ENCODE measurements at places on chromosomes 16 and 17. TPM values are rescaled to one million over a fixed set of nuclear protein-coding genes. Genes with fewer than 3 reads are reported as not detected.

DNA sequence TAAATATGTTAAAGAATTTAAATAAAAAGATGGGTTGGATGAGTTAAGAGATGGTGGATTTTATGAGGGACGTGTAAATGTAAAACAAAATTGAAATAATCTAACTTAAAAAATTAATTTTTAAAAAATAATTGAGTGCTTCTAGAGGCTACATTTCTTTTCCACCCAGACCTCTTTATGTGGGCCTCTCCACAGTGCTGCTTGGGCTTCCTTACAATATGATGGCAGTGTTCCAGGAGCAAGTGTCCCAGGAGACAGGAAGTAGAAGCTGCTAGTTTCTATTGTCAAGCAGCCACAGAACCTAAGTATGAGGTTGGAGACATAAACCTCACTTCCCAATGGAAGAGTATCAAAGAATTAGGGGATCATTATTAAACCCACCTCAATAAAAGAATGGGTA is 205.7 kb upstream of the CPHXL start:
- no peak for DNase-seq
- no peak overlapping the region for H3K4me3 ChIP-seq
- H3K4me1 ChIP-seq = no peaks in the 10 kb centered on the region
- H3K27me3 ChIP-seq = no peaks in the 10 kb centered on the region
- H3K27ac ChIP-seq = no peak overlapping the region

The DRG2 gene
- 24.0 TPM for total RNA-seq

The TPPP3 gene
- 6.8 TPM for total RNA-seq

DNA sequence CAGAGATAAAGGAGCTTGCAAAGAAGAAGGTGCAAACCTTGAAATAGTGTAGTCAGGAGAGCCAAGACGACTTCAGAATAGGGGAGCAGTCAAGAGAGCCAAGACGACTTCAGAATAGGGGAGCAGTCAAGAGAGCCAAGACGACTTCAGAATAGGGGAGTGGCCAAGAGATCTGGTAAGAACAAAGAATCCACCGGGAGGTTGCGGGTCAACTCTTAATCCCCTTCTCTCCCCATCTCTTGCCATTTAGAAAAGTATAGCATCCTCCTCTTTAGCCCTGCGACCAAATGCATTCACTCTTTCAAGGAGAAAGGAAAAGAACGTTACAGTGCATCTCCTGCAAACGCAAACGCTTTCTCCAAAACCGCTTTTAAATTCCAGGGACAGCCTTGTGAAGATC is 713 bp downstream of the KNOP1 start:
- no peaks in the 10 kb centered on the region for H3K27me3 ChIP-seq
- H3K4me3 ChIP-seq = peak overlapping the region; percentile 80

The TRIM16 gene
- total RNA-seq = 17.8 TPM

- peaks cover 29% of the 10 kb centered on the region for H3K4me1 ChIP-seq
- peaks cover 73% of the 10 kb centered on the region for H3K27me3 ChIP-seq
- H3K27ac ChIP-seq = no peak overlapping the region
- H3K36me3 ChIP-seq = no peaks in the 10 kb centered on the region
These were observed 6.1 kb upstream of the LHX1 start for GRCh38 chr17:36931096-36931696.

DNA sequence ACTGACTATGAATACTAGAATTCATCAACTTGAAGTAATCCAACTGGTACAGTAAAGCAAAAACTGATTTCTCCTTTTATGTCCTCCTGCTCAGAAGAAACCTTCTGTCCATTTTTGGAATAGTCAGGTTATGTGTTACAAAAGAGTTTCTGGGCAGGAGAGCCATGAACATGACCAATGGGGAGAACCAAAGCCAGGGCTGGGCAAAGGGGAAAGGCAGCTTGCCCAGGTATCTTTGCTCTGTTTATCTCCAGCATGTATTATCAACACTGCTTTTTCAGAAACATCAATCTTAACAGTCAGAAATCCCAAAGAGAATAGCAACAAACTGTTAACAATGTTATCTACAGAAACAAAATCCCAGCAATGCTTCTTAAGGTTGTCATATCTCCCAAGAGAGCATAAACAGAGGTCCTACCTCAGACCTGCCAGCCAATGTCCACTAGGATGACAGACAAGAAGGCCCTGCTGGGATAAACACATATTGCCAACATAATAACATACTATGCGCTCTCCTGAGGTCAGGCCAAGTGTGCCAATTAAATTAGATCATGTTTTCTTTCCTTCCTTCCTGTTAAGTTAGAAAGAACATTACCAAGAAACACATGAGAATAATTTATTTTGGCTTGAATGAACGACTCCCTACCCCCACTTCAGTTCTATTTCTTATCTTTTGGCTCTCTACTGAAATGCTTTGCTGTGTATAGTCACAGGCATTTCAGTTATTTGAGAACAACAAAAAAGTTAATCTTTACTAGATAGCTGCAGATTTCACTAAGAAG is 28.0 kb downstream of the BLMH start:
- peaks cover 63% of the 10 kb centered on the region for H3K36me3 ChIP-seq
- no peak overlapping the region for H3K4me3 ChIP-seq
- H3K27ac ChIP-seq = no peak overlapping the region
- H3K4me1 ChIP-seq = no peaks in the 10 kb centered on the region
- H3K27me3 ChIP-seq = no peaks in the 10 kb centered on the region

DNA sequence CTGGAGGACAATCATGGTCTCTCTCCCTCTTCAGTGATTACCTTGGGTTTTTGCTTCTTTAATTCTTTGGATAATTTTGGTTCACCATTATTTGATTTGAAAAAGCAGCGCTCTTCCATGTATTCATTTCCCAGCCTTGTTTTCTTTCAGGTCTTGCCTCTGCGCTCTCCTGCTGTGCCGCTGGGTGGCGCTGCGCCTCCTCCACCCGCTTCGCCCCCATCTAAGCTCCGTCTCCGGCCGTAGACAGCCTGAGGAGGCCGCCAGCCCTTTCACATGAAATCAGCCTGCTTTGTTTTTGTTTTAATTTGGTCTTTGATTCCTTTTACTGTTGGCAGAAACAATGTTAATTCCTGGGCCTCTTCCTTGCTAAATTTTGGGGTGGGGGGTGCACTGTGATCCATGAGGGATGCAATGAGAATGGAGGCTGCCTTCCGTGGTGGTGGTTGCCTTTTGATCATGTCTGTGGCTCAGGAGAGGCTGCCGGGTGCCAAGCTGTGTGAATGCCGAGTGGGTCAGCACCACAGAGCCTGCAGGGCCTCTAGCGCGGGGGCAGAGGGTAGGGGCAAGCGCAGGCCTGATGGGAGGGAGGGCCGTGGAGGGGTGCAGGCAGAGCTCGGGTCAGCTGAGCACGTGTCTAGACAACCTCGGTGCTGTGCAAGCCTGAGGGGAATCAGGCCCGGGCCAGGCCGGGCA is 64.1 kb downstream of the PLD6 start:
- H3K4me1 ChIP-seq = no peaks in the 10 kb centered on the region
- no peak overlapping the region for H3K27ac ChIP-seq
- H3K4me3 ChIP-seq = no peak overlapping the region
- no peaks in the 10 kb centered on the region for H3K36me3 ChIP-seq
- H3K27me3 ChIP-seq = no peaks in the 10 kb centered on the region

GRCh38 chr17:9322326-9322725 is 253.3 kb downstream of the STX8 start:
- H3K4me1 ChIP-seq = no peaks in the 10 kb centered on the region
- no peak overlapping the region for H3K4me3 ChIP-seq
- H3K27me3 ChIP-seq = no peaks in the 10 kb centered on the region
- no peak overlapping the region for H3K27ac ChIP-seq

DNA sequence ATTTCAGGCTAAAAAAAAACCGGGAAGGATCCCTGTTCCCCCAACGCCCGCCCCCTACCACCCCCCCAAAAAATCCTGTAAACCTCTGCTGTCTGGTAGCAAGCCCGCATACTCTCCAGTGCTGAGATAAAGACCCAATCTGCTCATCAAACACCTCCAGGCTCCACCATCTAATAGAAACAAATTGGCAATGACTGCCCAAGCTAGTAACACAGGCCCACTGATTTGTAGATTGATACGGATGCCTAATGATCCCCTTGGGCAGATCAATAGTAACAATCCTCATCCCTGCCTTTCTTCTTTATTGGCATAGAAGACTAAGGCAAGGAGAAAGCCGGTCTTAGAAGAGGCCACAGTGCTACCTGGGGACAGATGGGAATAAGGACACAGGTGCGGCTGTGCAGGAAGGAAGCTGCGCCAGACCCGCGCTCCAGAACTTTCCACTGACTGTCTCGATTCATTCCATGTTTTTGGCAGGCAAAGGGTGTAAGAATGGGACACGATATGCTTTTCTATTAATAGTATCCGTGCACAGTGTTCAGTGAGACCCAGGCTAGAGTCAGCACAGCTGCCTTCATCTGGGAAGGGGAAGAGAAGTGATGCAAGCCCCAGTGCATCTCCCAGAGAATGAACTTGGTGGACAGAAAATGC is 407.6 kb upstream of the PSMD7 start:
- H3K27ac ChIP-seq = no peak overlapping the region
- H3K27me3 ChIP-seq = no peaks in the 10 kb centered on the region
- no peaks in the 10 kb centered on the region for H3K4me1 ChIP-seq
- no peak overlapping the region for H3K4me3 ChIP-seq
- no peak for DNase-seq
